Pancreas (tissue), 10 donors: ENCODE measurements at places on chromosomes 16 and 17. TPM values are rescaled to one million over a fixed set of nuclear protein-coding genes. Genes with fewer than 3 reads are reported as not detected.
A peak's percentile ranks its signal among the peaks of the same experiment; 100 is the strongest.

Gene NOD2
- 0.35 TPM for total RNA-seq

DNA sequence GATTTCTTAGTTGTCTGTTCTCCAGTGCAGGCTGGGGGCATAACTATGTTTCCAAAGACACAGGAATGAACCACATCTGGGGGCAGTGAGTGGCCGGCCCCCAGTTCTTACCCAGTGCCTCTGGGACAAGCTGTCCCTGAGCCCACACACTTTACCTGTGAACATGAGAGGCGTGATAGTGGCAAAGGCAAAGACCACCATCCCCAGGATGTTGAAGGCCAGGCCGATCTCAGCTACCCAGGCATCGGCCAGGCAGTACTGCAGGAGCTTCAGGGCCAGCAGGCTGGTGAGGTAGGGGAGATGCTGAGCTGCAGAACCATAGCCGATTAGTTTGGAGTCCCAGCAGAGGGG, 1.6 kb downstream of the SLC46A1 start:
- no peak for DNase-seq

DNA sequence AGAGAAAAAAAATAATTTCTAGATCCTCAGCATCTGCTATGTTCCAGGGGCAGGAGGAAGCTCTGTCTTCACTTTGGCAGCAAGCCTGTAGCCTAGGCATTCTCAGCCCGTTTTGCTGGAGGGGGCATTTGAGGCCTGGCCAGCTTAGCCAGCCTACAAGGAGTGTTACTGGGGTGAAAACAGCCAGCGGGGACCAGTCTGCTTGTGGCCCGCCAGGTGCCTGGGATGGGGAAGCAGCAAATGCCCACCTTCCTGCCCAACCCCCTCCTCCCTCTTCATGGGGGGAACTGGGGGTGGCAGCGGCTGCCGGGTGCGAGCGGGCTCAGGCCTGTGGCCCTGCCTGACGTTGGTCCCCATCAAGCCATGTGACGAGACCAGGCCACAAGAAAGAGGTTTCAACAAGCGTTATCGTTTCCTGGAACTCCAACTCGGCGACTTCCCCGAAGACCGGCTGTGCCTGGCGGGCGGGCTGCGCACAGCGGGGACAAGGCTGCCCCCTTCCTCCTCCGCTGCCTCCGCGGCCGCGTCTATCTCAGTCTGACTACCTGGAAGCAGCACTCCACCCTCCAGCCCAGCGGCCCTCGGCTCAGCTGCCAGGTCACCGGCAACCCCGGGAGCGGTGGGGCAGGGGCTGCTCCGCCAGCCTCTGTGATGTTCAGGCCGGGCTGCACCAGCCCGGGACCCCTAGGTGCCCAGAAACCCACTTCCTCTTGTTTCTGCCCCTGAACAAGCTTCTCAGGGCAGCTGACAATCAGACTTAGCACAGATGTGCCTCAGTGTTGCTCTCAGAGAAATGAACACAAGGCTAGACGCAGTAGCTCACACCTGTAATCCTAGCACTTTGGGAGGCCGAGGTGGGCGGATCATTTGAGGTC, 22.9 kb downstream of the SOCS1 start:
- no peak for DNase-seq

GRCh38 chr16:79482011-79482410, 118.5 kb downstream of the MAF start:
- no peak for DNase-seq

DNA sequence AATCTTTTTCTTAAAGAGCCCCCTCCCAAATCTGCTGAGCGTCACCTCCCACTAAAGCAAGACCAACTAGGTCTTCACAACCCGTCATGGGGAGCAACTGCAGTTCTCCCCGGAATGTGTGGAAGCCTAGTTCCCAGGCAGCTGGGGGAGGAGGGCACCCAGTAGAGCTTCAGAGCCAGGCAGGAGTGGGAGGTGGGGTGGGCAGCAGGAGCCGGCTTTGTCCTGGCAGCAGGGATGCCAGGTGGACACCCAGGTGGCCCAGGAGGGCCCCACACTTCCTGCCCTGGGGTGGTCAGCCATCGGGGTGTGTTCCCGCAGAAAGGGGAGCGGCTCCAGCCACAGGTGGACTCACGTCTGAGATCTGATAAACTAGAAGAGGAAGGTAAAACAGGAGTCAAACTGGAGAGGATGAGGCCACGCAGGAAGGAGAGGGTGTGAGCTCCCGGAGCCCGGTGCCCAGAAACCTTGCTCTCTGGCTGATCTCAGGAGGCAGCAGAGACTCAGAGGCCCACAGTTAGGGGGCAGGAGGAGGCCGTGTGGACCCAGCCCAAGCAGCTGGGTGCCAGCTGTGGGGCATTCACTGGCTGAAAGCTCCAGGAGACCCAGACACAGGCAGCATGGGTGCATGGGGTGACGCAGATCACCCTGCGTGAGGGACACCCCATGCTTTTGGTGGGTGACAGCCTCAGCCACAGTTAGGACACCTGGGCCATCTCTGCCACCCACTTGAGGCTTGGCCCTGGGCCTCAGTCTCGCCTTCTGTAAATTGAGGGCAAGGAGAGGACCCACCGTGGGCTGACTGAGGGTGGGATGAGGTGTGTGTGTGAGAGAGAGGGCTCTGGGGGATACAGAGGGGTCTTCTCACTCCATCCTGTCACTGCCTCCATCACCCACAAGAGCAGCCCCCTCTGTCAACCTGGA, 260.8 kb upstream of the TNRC6C start:
- no peak for DNase-seq

DNA sequence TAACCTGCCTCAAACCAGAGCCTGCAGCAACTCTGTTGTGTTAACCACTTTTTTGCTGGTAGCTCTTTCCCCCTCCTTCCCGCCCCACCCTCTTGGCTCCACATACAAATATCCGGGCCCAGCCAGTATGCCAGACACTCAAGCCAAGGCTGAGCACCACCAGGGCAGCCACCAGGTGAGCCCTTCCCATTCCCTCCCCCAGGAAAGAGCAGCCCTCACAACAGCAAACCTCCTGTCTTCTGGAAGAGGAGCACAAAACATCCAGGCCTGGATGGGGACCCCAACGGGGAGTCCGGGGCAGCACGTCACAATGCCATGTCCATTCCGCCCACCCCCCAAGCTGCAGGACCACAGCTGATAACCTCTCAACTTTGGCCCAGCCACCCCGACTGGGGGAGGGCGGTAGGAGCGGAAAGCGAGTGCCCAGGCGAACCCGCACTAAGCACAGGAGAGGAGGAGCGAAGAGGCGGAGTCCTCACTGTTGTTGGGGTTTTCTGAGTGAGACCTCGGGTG, 757 bp downstream of the ORMDL3 start:
- DNase-seq = peak; percentile 73

- no peak for DNase-seq
Observed at GRCh38 chr17:2433696-2434095, 32.8 kb upstream of the MNT start.

Gene TPPP3
- total RNA-seq = 30.3 TPM

GRCh38 chr16:2956579-2956956, 7.5 kb upstream of the KREMEN2 start:
- no peak for DNase-seq

DNA sequence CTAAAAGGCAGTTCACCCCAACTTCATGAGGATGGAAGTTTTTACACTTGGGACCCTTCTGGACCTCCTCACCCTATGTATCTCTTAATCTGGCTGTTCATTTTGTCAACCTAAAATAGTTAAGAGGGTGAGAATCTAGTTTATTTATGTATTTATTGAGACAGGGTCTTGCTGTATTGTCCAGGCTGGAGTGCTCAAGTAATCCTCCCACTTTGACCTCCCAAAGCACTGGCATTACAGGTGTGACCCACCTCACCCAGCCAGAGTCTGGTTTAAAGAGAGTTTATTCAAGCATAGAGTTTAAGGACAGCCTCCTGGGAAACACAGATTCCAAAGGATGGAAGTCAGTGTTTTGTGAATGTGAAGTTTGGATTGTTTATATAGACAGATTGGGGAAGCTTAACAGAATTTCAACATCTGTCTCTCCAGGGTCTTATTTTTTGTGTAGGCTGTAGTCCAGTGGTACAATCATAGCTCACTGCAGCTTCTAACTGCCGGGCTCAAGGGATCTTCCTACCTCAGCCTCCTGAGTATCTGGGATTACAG, 8.0 kb upstream of the APPBP2 start:
- DNase-seq = no peak

DNA sequence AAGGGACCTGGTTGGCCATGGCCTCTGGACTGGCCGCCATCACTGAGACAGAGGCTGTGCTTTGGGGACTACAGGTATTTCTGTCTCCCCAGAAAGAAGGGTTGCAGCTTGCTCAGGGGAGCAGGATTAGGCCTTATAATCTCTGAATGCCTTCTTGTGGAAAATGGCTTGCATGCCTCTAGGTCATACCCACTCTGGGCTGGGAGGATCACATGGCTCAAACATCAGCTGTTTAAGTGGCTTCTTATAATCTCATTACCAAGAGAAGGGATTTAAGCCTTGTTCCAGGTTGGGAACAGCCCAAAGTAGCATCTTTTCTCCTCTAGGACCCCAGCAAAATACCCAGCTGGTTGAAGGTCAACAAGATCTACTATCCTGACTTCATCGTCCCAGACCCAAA, 19.1 kb downstream of the LIG3 start:
- no peak for DNase-seq

Gene FOXL1
- total RNA-seq = 0.06 TPM
